CD4-positive, alpha-beta T cell treated with Interferon gamma for 1 hour (primary cell): ENCODE measurements at places on chromosomes 3 and 15.

GRCh38 chr15:80645494-80646065, 49.5 kb upstream of the ABHD17C start:
- no peak for DNase-seq

- no peak for DNase-seq
Measured at GRCh38 chr3:126146034-126146433, 34.4 kb downstream of the ALDH1L1 start.

DNA sequence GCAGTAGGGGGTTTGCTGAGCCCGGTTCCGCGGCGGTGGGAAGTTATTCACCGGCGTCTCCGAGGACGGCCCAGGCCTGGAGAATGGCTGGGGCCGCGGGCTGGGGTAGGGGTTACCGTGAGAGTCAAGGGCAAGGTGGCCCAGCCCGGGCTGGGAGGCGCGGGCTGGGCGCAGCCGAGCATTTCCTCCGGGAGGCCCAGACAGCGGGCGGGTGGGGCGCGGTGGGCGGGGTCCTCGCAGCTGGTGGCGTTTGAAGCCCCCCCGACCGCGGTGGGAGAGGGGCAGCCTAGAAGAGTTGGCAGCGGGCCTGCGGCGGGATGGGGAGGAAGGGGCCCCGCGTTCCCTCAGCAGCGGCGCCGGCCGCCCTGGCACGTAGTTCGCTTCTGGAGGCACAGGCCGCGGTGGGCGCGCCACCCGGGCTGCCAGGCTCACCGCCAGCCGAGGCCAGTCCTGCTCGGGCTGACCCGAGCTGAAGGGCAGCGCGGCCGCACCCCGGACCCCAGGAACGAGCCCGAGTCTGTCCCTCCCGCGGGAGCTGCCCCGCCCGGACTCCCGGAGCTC, 960 bp upstream of the KLF13 start:
- DNase-seq, result peak; percentile 67

- no peak for DNase-seq
Measured at GRCh38 chr3:13748276-13748879, 131.5 kb downstream of the WNT7A start.

DNA sequence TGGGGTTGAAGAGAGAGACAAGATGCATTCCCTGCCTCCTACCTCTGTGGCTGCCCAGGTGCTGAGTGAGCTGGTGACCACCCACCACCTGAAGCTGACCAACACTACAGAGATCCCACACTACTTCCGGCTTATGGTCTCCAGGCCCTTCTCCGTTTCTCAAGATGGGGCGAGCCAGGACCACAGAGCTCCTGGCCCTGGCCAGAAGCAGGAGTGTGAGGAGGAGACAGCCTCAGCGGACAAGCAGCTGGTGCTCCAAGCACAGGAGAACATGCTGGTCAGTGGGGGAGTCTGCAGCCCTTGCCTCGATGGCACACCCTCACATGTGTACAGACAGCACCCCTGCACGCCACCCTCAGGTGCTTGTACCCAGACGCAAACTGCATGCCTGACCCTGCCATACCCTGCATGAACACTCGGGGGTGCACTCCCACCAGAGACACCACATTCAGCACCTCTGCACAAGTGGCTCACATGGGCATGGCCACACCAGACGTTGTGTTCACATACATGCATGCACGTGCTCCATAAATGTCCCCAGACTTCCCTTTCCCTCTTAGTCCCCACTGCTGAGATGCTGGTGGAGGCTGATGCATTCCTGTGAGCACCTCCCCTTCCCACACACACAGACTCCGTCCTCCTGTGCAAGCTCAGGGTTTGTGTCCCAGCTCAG, 19.0 kb downstream of the ACAA1 start:
- DNase-seq, result peak; percentile 70

- no peak for DNase-seq
Measured at GRCh38 chr3:18556001-18556408, 130.9 kb upstream of the SATB1 start.

DNA sequence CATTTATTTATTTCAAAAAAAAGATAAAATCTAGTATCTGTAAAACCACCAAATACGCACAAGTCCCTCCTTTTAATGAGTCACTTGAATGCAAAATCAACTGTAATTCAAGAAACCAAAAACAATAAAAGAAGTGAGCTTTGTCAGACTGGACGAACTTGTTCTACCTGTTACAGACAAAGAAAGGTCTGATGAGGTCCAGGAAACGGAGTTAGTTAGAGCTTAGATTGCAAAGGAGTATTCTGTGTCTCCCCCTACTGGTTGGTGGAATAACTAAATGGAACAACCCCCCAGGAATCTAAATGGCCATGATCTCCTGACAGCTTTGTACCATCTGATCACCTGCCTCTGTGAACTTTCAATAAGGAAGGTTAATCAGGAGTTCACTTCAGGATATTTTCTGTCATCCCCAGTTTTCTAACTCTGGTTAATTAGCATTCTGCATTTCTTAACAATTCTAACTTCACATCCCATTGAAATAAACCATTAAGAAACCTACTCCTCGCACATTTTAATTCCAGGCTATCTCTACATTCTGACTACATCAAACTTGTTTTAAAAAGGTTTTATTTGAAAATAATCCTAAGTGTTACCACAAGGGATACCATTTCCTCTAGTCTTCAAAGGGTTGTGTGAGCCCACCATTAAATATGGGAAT, 333.0 kb upstream of the SATB1 start:
- peak; percentile 8 for DNase-seq

DNA sequence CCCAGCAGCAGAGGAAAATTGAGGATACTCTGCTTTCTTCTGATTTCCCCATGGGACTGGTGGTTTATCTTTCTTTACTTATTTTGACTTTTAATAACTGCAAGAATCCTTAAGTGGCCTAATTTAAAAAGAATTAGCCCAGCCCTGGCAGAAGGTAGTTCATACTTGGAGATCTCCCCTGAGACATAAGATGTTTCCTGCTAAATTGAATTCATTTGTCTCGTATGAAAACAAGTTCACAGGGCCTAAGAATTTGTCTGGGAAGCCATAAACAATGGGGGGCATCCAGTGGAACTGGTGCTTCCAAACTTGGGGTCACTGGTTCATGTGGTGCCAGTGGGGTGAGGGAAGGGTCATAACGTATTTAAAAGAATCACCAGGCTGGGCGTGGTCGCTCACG, 283.1 kb upstream of the RASGRP1 start:
- no peak for DNase-seq

- no peak for DNase-seq
Measured at GRCh38 chr15:91855684-91856489, 2.4 kb downstream of the SLCO3A1 start.

- DNase-seq, result no peak
Measured at GRCh38 chr3:50495609-50496423, 7.6 kb downstream of the CACNA2D2 start.

GRCh38 chr3:194023501-194024280, 112.3 kb upstream of the HES1 start:
- DNase-seq, result no peak

GRCh38 chr3:188513662-188514328, 359.8 kb downstream of the LPP start:
- DNase-seq, result no peak

- DNase-seq, result peak; percentile 80
Measured at GRCh38 chr15:50906954-50907600, 1.4 kb upstream of the AP4E1 start.

DNA sequence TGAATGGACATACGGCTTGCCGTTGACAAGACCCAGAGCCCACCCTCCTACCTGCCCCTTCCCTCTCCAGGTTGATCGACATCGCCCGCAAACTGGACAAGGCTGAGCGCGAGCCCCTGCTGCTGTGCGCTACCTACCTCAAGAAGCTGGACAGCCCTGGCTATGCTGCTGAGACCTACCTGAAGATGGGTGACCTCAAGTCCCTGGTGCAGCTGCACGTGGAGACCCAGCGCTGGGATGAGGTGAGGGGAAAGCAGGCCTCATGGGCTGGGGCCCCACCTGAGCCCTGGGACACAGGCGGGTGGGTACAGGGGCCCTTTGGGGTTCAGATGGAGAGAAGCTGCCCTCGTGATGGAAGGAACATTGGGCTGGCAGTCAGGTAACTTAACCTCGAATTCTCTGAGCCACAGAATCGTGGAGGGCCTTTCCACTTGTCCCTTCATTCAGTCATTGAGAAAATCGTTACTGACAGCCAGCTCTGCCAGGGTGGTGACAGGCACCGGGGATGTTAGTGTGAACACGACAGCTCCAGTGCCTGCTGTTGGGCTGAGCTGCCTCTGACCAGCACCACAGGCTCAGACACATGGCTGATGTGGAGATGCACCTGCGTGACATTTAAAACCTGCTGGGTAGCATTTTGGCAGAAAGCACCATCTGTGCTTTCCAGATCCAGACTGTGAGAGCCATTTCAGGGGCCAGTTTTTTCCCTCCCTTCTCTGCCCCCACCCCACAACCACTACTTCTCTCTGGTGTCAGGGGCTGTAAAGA, 25.6 kb upstream of the RHO start:
- no peak for DNase-seq

DNA sequence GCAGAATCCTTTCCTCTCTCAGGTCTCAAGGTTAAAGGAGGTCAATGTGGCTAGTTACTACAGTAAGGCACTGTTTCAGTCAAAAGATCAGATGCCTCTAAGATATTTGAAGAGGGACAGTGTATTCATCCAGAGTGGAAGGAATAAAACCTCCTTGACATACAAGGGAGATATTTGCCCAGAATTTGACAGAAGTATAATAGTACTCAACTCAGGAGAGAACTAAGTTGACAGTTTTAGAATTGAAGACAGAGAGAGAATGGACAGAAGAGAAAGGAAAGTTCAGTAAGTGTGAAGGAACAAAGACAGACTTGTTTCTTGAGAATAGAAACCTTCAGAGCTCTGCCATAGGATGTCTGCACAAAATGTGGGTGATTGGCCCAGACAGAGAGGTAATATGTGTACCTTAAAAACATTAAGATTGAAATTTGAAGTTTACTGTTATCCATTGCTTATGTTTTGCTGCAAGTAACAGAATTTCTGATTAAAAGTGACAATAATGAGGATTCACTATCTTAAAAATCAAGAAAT, 507.1 kb downstream of the IGSF11 start:
- no peak for DNase-seq

- no peak for DNase-seq
Measured at GRCh38 chr15:56933410-56933809, 15.0 kb downstream of the TCF12 start.

DNA sequence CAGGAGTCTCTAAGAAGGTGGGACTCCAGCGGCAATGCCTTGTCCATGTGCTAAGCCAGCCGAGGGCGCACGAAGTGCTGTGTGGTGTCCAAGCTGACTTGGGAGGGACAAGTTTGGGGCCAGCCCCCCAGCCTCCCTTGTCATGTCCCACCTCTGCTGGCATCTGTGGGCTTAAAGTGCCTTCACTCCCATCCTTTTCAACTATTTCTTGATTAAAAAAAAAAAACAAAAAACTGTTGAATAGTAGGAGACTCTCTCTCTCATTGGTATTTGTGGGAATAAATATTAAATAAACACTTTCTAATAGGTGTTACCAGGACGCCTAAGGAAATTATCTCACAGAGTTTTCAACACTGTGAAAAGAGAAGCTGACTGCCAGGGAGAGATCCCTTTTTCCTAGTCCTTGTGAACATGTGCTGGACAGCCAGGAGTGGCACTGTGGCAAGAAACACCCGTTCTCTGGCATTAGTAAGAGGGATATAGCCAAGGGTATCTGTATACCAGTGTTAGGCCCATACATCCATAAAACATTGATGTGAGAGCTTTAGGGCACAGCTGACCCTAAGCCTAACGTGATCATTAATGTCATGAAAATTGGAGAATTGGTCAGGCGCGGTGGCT, 158.0 kb downstream of the IGF1R start:
- no peak for DNase-seq

- DNase-seq, result no peak
Measured at GRCh38 chr15:99495430-99496301, 70.1 kb upstream of the MEF2A start.

GRCh38 chr3:180252683-180253082, 215.9 kb upstream of the PEX5L start:
- DNase-seq, result no peak

GRCh38 chr3:184532940-184533732, 28.4 kb upstream of the EPHB3 start:
- no peak for DNase-seq

DNA sequence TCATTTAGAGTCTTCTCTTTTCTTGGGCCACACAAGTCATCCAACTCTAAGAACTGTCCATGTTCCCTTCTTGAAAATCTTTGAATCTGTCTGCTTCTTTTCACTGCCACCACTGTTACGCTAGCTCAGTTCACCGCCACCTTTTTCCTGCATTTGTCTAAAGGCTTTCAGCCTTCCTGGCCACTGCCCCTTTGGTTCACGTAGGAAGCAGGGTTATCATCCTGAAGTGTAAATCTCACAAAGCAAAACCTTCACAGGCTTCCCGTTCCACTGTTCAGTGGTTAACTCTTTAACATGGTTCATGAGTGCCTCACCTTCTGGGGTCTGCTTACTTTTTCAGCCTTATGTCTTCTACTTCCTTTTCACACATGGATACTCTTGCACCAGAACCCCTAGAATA, 26.3 kb upstream of the CCDC39 start:
- no peak for DNase-seq

DNA sequence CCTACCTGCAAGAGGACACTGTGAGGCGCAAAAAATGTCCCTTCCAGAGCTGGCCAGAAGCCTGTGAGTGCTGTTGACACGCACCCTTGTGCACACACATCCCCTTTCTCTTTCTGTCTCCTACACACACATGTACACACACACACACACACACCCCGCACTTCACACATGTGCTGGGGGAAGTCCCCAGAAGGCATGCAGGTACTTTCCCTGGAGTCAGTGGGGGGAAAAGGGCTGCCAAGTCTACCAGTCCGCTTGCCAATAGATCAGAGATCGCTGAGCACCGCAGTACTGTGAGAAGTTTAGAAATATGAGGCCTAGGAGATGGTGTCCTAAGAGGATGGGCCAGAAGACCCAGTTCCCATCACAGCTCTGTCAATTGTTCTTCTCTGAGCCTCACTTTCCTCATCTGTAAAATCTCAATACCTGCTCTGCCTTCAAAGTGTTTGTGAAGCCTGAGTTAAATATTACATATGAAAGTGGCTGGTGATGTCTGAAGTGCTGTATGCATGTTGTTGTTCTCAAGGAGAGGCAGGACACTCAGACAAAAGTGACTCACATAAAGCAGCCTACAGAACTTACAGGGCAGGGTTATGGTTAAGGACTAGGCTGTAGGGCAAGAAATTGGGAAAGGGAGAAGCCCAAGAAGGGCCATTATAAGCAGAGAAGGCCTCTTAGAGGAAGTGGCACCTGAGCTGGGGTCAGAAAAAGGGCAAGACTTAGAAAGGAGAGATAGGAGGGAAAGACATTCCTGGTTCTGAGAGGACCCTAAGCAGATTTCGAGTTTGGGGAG, 6.8 kb downstream of the IL17RE start:
- DNase-seq, result no peak

DNA sequence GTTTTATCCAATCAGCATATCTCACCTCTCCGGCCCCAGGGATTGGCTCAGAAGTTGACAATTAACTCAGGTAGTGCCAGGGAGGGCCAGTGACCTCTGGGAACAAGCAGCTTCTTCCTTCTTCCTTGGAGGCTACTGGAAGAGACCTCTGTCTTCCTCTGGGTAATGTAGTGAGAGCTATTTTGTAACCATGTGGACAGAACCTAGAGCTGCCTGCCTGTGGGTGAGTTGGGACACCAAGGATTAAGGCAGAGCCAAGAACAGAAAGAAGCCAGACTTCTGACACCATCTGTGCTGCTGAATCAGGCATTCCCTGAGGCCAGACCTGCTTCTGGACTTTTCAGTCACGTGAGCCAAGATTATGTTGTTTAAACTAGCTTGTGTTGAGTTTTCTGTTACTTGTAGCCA, 5.9 kb upstream of the NDUFAF1 start:
- no peak for DNase-seq

GRCh38 chr3:127777921-127778656, 44.2 kb downstream of the MGLL start:
- DNase-seq, result no peak
